Activated CD8-positive, alpha-beta T cell treated with anti-CD3 and anti-CD28 coated beads for 36 hours (primary cell): ENCODE measurements at places on chromosomes 7 and 10.

DNA sequence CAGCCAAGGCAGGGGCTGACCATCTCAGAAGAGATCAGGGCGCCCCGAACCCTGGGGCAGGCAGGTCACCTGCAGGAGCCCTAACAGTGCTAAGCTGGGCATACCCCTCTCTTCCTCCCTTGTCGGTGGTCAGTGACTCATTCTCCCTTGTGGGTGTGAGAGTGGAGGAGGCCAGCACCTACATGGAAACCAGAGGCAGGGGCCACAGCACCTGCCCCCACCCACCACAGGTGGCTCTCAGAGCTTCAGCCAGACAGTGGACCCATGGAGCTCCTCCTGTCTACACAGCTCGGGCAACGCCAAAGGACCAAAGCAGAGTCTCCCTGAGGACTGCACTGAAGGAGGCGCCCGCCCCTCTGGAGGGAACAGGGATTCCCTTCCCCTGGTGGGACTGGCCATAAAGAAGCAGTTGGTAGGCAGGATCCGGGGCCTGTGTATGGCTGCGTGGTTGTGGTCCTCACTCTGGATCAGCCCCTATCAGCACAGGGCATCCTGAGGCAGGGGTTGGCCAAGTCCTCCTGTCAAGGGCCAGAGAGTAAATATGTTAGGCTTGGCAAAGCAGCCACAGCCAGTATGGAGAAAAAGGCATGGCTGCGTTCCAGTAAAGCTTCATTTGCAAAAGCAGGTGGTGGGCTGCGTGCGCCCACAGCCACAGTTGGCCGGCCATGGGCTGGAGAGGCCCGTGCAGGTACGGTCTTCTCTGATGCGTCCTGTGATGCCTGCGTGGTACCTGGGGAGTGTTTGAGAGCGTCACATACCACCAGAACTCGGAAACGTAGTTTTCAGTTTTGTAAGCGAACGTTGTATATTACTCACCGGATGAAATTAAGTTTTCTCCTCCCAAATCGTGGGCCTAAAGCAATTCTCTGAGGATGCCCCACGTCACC, 198.2 kb downstream of the EBF3 start:
- DNase-seq = no peak
- no peaks in the 10 kb centered on the region for H3K27me3 ChIP-seq
- H3K4me3 ChIP-seq = no peak overlapping the region
- H3K27ac ChIP-seq = no peak overlapping the region

- H3K4me1 ChIP-seq = no peaks in the 10 kb centered on the region
- no peaks in the 10 kb centered on the region for H3K36me3 ChIP-seq
- no peak for DNase-seq
- no peaks in the 10 kb centered on the region for H3K27me3 ChIP-seq
- no peak overlapping the region for H3K4me3 ChIP-seq
Measured at GRCh38 chr10:93916257-93917063, 22.7 kb downstream of the SLC35G1 start.

- no peak overlapping the region for H3K27ac ChIP-seq
- DNase-seq = no peak
- H3K4me1 ChIP-seq = peaks cover 5% of the 10 kb centered on the region
Measured at GRCh38 chr7:155222061-155222460, 75.6 kb upstream of the INSIG1 start.

DNA sequence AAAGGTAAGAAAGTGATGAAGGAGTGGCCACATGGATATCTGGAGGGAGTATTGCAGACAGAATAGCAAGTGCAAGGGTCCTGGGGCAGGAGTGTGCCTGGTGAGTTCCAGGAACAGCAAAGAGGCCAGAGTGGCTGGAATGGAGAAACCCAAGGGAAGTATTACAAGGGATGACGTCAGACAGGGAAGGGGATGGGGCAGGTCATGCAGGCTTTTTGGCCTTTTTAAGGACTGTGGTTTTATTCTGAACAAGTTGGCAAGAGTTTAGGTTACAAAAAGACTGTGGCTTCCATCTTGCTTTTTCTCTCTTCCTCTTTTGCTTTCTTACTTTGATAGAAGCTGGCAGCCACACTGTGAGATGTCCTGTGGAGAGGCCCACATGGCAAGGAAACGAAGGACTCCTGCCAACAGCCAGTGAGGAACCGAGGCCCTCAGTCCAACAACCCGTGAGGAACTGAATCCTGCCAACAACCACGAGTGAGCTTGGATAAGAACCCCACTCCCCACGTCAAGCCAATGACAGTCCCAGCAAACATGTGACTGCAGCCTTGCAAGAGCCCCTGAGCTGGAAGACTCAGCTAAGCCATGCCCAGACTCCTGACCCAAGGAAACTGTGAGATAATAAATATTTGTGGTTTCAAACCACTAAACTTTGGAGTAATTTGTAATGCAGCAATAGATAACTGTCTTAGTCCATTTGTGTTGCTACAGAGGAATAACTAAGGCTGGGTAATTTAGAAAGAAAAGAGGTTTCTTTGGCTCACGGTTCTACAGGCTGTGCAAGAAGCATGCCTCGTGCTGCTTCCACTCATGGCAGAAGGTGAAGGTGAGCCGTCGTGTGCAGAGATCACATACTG, 19.8 kb upstream of the KDM7A start:
- H3K27me3 ChIP-seq = no peaks in the 10 kb centered on the region
- H3K36me3 ChIP-seq = no peaks in the 10 kb centered on the region
- no peak for DNase-seq
- no peak overlapping the region for H3K4me3 ChIP-seq
- H3K4me1 ChIP-seq = peaks cover 3% of the 10 kb centered on the region
- no peak overlapping the region for H3K27ac ChIP-seq

GRCh38 chr10:55793024-55793423, 568.0 kb downstream of the ZWINT start:
- DNase-seq = no peak
- no peak overlapping the region for H3K4me3 ChIP-seq
- H3K36me3 ChIP-seq = no peaks in the 10 kb centered on the region
- no peaks in the 10 kb centered on the region for H3K27me3 ChIP-seq
- no peak overlapping the region for H3K27ac ChIP-seq

- no peaks in the 10 kb centered on the region for H3K36me3 ChIP-seq
- H3K4me3 ChIP-seq = no peak overlapping the region
- H3K27me3 ChIP-seq = no peaks in the 10 kb centered on the region
Measured at GRCh38 chr7:106045586-106045985, 66.5 kb downstream of the SYPL1 start.

GRCh38 chr10:32197423-32197822, 141.2 kb upstream of the KIF5B start:
- H3K4me1 ChIP-seq = no peaks in the 10 kb centered on the region
- H3K36me3 ChIP-seq = no peaks in the 10 kb centered on the region
- H3K27ac ChIP-seq = no peak overlapping the region

- H3K4me3 ChIP-seq = no peak overlapping the region
- H3K4me1 ChIP-seq = no peaks in the 10 kb centered on the region
- no peaks in the 10 kb centered on the region for H3K36me3 ChIP-seq
- no peaks in the 10 kb centered on the region for H3K27me3 ChIP-seq
Measured at GRCh38 chr10:126948355-126949160, 43.3 kb downstream of the DOCK1 start.

- peaks cover 16% of the 10 kb centered on the region for H3K4me1 ChIP-seq
- H3K27me3 ChIP-seq = no peaks in the 10 kb centered on the region
- H3K4me3 ChIP-seq = no peak overlapping the region
Measured at GRCh38 chr7:28168393-28169158, 12.0 kb downstream of the JAZF1 start.

DNA sequence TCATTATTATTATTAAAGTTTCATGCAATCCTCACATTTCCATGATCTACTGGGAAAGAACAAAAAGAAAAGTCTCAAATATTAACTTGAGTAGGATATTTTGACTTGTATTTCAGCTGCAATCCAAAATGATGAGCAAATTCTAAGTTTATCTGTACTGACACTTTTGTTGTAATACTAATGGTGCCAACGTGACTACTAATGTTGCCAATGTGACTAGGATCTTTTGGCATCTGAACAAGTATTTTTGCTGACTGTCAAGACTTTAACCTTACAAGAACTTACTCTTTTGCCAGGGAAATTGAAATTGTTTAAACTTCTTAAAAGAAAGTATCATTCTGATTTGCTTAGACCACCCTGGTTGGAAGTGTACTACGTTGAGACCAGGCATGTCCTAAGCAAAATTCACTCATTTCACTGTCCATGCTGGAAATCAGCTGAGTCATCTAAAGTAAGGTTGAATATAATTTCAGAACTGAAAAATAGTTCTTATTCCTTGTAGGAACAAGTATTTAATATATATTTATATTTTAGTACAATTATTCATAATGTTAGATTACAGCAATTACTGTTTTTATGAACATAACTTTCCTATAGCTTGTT, 78.5 kb upstream of the LYZL1 start:
- no peak overlapping the region for H3K27ac ChIP-seq
- no peak overlapping the region for H3K4me3 ChIP-seq
- H3K4me1 ChIP-seq = no peaks in the 10 kb centered on the region
- no peak for DNase-seq
- H3K36me3 ChIP-seq = no peaks in the 10 kb centered on the region

DNA sequence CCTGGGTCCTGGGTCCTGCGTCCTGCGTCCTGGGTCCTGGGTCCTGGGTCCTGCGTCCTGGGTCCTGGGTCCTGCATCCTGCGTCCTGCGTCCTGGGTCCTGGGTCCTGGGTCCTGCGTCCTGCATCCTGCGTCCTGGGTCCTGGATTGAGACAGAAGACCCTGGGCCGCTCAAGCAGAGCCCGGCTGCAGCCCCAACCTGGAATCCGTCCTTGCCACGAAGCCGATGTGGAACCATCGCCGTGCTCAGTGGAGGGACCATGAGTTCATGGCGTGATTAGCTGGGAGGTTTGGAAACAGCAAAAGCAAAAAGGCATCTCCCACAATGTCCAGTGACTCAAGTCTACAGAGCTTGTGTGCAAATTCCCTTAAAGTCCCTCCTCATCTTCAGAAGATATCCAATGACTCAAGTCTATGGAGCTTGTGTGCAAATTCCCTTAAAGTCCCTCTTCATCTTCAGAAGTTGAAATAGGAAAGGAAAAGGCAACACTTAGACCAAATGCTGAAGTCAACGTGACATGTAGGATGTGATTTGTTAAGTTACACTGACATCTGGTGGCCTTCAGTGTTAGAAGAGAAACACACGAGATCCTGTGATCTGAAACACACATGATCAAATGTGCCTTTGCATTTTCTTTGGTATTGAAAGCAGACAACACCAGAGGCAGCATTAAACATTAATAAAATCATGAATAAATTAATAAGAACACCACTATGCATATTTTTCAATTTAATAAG, 179.9 kb downstream of the PTPRN2 start:
- no peak for DNase-seq
- H3K4me1 ChIP-seq = no peaks in the 10 kb centered on the region
- no peak overlapping the region for H3K27ac ChIP-seq
- no peak overlapping the region for H3K4me3 ChIP-seq

- no peak overlapping the region for H3K27ac ChIP-seq
- no peaks in the 10 kb centered on the region for H3K36me3 ChIP-seq
- H3K4me1 ChIP-seq = no peaks in the 10 kb centered on the region
- H3K4me3 ChIP-seq = no peak overlapping the region
Measured at GRCh38 chr10:95814011-95814727, 58.2 kb downstream of the ENTPD1 start.

DNA sequence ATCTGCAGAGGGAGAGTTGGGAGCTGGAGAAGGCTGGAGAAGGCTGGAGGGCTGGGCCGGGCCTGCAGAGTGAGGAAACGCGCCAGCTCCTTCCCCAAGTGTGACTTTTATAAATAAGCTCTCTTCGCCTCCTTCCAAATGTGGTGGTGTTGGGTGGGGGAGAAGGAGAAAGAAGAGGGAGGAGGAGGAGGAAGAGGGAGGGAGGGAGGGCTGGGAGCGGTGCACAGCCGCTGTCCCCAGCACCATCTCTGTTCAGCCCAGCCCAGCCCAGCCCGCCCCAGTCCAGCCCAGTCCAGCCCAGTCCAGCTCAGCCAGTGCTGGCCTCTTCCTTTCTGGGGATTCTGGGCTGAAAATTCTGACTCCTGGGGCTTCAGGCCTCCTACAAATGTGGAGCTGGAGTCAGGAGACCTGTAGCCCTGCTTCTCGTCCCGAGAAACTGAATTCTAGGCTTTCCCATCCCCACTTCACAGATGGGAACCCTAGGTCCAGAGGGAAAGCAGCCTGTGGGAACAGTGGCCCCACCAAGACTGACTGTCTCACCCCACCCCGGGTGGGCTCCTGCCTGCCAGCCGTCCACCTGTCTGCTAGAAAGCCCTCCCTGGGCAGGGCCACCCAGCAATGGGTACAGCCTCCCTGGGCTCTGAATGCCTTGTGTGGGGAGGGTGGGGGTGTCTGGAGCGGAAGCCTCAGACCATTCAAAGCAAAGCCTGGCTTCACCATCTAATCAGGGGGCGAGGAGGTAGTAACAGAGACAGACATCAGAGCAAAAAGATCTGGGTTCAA, 2.3 kb downstream of the STX1A start:
- peaks cover 41% of the 10 kb centered on the region for H3K4me1 ChIP-seq
- H3K36me3 ChIP-seq = peaks cover 4% of the 10 kb centered on the region
- peak overlapping the region; percentile 63 for H3K4me3 ChIP-seq
- peaks cover 4% of the 10 kb centered on the region for H3K27me3 ChIP-seq
- peak overlapping the region; percentile 47 for H3K27ac ChIP-seq
- peak; percentile 35 for DNase-seq

DNA sequence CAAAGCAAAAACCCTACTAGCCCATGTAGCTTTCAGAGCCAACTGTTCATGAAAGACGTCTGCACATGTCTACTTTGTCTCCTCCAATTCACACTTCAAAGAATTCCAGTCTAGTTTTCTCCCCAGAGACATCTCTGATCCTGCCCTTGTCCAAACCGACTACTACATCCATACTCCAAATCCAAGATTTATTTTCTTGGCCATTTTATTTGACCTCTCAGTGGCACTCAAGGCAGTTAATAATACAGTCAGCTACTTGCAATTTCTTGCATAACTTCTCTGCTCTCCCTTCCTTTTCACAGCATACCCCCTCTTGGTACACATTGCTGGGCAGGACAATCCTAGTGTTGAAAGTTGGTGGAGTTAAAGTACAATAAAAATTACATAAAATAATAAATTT, 170.9 kb upstream of the INHBA start:
- H3K4me1 ChIP-seq = peaks cover 23% of the 10 kb centered on the region
- H3K36me3 ChIP-seq = no peaks in the 10 kb centered on the region
- no peak for DNase-seq
- H3K27ac ChIP-seq = no peak overlapping the region
- peaks cover 27% of the 10 kb centered on the region for H3K27me3 ChIP-seq

DNA sequence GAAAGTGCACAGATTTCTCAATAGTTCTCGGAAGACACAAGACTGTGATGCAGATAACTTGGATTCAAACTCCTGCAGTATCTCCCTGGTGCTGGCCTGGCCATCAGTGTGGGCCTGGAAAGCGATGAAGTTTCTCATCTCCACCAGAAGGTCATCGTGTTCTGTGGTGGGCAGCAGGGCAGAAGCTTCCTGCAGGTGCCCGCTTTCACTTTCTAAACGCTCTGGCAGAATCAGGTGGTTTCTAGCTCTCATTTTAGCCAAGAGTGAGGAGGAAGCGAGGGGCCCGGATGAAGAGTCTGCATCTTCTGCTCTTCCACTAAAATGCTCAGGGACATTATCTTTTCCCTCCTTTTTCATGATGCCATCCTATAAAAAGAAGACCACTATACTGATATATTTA, 63.0 kb upstream of the DRGX start:
- peaks cover 4% of the 10 kb centered on the region for H3K4me1 ChIP-seq
- no peak overlapping the region for H3K27ac ChIP-seq
- no peaks in the 10 kb centered on the region for H3K27me3 ChIP-seq
